ENCODE measurements at places on chromosomes 12 and 14. TPM values are rescaled to one million over a fixed set of nuclear protein-coding genes. Genes with fewer than 3 reads are reported as not detected.

The TBX5 gene
- 6.3 TPM for polyA plus RNA-seq

The KRT74 gene
- not detected for polyA plus RNA-seq

The TSHR gene
- polyA plus RNA-seq, result 0.83 TPM

The RASSF9 gene
- 0.31 TPM for polyA plus RNA-seq

The DLK1 gene
- polyA plus RNA-seq, result 3,695 TPM

The SYNE3 gene
- polyA plus RNA-seq, result 0.16 TPM

The BEGAIN gene
- 1.8 TPM for polyA plus RNA-seq

The OR6C3 gene
- polyA plus RNA-seq, result not detected

The RAB15 gene
- polyA plus RNA-seq, result 38.7 TPM

DNA sequence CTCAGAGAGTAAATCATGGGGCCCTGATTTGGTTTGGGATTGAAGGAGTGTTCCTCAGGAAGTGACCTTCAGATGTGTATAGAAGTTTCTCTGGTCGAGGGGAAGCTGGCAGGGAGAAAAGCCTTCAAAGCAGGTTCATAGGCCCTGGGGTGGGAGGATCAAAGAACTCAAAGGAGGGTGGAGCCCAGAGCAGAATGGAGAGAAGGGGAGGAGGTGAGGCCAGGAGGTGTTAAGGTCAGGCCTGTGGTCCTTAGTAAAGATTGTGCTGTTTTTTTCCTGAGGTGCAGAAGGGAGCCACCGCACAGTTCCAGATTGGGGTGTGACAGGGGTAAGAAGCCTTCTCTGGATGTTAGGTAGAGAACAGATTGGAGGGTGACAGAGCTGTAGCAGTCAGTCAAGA is 9.7 kb upstream of the CFAP251 start:
- no peak overlapping the region for H3K27ac ChIP-seq
- H3K27me3 ChIP-seq, result no peaks in the 10 kb centered on the region
- DNase-seq, result no peak

DNA sequence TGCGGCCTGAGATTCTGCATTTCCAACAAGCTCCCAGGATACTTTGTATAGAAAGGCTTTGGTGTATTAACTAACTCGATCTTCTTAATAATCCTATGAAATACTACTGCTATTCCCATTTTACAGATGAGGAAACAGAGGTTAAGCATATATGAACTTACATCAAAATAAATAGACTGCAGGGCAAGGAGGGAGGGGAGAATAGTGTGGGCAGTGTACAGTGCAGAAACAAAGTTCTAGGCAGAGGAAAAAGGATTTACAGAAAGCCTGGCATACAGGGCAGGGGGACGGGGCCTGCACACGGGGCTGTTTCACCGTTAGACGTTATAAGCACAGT is 19.0 kb downstream of the NINJ2 start:
- no peaks in the 10 kb centered on the region for H3K36me3 ChIP-seq
- no peaks in the 10 kb centered on the region for H3K27me3 ChIP-seq
- H3K27ac ChIP-seq, result no peak overlapping the region
- no peak overlapping the region for H3K4me3 ChIP-seq

DNA sequence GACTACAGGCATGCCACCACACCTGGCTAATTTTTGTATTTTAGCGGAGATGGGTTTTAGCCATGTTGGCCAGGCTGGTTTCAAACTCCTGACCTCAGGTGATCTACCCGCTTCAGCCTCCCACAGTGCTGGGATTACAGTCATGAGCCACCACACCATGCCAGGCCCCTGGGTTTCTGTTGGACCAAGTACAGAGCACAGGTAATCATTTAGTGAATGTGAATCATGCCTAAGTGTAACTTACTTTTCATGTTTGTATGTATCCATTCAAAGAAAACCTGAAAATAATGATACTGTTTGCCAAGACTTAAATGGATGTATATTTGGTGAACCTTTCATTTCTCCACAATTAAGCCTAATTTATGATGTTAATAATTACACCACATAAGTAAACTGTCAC is 65.9 kb downstream of the FGD6 start:
- H3K4me3 ChIP-seq, result no peak overlapping the region
- H3K27me3 ChIP-seq, result no peaks in the 10 kb centered on the region
- H3K36me3 ChIP-seq, result no peaks in the 10 kb centered on the region
- no peak for DNase-seq
- no peak overlapping the region for H3K27ac ChIP-seq
- no peaks in the 10 kb centered on the region for H3K4me1 ChIP-seq

DNA sequence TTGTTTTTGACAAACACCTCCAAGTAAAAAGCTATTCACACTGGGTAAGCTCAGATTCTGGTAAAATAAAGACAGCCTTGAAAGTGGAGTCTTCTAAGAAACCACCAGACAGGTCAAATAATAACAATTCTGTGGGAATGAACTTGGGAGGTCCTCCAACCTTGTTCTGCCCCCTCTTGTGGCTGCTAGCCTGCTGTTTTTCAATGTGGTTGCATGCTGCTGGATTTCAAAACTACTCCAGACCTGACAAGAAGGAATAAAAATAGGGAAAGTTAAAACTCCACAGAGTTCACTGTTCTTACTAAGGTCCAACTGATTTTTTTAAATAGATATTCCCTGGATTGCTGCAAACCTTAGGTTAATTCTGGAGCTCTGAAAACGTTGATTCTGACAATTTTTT is 32.2 kb upstream of the RIN3 start:
- H3K4me3 ChIP-seq, result no peak overlapping the region
- H3K27ac ChIP-seq, result no peak overlapping the region
- H3K4me1 ChIP-seq, result no peaks in the 10 kb centered on the region
- no peaks in the 10 kb centered on the region for H3K36me3 ChIP-seq
- DNase-seq, result no peak
- no peaks in the 10 kb centered on the region for H3K27me3 ChIP-seq

DNA sequence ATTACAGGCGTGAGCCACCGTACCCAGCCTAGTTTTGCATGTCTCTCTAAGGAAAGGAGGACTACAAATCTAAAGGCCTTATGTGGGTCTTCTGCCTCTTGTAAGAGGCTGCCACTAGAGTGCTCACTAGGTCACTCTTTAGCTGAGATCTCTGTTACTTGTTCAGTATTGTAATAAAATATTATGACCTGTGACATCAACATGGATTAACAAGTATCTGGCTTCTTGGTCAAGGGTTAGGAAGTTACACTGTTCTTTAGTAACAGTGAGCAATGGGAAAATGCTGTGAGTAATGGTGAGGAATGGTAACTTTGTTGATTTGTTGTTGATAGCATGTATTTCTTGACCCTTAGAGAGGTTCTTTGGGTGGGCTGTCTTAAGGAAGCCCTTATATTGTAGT is 50.5 kb downstream of the ERC1 start:
- no peaks in the 10 kb centered on the region for H3K27me3 ChIP-seq
- no peaks in the 10 kb centered on the region for H3K4me1 ChIP-seq
- H3K36me3 ChIP-seq, result no peaks in the 10 kb centered on the region
- H3K4me3 ChIP-seq, result no peak overlapping the region
- no peak overlapping the region for H3K27ac ChIP-seq
- DNase-seq, result no peak

GRCh38 chr12:130818272-130818634 is 20.8 kb downstream of the STX2 start:
- no peaks in the 10 kb centered on the region for H3K27me3 ChIP-seq
- no peak overlapping the region for H3K4me3 ChIP-seq
- no peaks in the 10 kb centered on the region for H3K4me1 ChIP-seq
- no peak for DNase-seq
- no peaks in the 10 kb centered on the region for H3K36me3 ChIP-seq

GRCh38 chr12:28857369-28857768 is 291.7 kb upstream of the FAR2 start:
- H3K4me3 ChIP-seq, result no peak overlapping the region
- peaks cover 4% of the 10 kb centered on the region for H3K4me1 ChIP-seq
- no peak for DNase-seq
- H3K36me3 ChIP-seq, result no peaks in the 10 kb centered on the region

DNA sequence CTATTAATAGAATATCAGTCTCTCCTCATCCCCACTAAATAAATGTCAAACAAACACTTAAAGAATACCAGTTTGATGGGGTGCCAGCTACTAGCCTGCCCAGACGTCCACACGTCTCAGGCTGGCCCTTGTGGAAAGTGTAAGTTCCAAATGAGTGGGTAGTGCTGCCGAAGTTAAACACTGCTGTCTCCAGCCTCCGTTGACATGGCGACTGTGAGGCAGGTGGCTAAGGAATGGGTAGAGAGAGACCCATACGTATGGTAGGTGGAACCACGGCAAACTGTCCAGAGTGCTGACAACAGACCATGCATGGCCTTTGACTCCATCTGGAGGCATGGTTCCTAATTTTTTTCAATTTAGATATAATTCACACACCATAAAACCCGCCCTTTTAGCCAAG is 37.9 kb downstream of the PITPNM2 start:
- H3K4me1 ChIP-seq, result peaks cover 3% of the 10 kb centered on the region
- no peaks in the 10 kb centered on the region for H3K36me3 ChIP-seq
- H3K4me3 ChIP-seq, result no peak overlapping the region
